ENCODE measurements at places on chromosomes 12 and 14.

- no peak for DNase-seq
Observed at GRCh38 chr12:54648265-54648664, at the start of gene DCD. Gene DCD (minus strand): TSS chr12:54648365. CDS start chr12:54648303, 62 bp downstream.

DNA sequence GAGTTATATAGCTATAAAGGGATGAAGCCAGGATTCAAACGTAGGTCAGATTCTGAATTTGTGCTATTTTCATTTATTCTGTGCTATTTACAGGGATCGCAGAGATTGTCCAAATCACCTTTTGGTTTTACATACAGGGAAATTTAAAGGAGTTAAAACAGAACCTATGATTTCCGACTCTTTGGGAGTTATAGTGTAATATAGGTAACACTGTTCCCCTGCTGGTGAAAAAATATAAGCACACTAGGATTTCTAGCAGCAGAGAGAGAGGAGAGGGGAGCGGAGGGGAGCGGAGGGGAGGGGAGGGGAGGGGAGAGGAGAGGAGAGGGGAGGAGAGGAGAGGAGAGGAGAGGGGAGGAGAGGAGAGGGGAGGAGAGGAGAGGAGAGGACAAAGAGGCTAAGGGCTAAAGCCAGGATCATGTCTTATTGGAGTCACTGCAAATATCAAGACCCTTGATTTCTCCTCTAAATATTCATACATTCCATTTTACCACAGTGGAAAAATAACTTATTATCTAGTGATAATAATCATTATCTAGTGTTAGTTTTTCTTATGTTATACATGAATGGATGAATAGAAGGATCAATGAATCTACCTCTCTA lies 46.2 kb upstream of the KCNH5 start:
- no peak for DNase-seq

GRCh38 chr12:59396519-59396918 lies 199.3 kb upstream of the SLC16A7 start:
- DNase-seq, result no peak

DNA sequence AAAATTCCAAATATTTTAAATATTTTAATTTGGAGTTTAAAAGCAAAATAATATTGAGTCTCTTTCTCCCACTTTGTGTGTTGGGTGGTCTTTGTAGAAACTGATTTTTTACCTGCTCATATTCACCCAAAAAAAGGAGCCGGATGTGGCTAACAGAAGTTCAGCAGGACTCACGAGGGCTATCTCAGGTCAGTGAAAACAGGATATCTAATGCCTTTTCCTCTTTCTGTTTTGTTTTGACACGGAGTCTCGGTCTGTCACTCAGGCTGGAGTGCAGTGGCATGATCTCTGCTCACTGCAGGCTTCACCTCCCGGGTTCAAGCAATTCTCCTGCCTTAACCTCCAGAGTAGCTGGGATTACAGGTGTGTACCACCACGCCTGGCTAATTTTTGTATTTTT lies 30.8 kb downstream of the COA8 start:
- no peak for DNase-seq

DNA sequence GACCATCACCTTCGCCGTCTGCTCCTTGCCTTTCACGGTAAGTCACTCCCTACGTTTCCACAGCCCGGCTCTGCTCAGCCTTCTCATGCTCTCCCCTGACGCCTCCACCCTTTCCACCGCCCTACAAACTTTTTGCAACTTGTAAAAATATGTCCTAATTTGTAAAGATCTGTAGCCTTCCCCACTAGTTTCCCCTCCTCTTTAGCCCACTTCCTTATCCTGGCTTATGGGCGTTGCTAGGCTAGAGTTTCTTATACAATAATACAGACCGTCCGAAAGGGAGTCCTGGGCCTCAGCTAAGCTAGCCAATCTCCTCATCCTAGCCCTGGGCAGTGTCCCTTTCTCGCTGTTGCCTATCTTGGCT lies 1.2 kb downstream of the PTGER2 start:
- no peak for DNase-seq

DNA sequence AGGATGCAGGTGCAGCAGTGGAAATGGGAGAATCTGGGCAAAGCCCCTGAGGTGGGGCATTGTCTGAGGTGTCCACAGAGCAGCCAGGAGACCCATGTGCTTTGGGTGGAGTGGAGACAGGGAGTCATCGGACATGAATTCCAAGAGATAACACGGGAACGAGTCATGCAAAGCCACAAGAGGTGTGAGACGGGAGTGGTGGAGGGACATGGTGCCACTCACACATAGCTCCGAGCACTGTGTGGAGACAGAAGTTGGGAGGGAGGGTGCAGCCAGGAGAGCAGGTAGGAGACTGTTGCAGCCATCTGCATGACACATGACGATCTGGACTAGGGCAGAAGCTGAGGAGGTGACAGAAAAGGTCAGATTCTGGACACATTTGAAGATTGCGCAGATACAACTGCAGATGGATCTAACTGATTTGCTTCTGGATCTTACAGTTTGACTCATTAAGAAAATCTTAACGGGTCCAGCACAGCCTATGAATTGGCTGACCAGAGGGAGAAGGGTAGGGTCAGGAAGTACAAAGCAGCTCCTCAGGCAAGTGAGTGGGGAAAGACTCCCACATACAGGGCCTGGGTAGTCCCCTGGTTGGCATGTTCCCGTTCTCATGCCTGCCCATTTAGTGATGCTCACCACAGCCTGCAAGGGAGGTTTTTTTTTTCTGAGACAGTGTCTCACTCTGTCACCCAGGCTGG lies 379.8 kb downstream of the FUT8 start:
- no peak for DNase-seq

- DNase-seq, result no peak
Observed at GRCh38 chr12:64889434-64890216, 65.2 kb downstream of the TBC1D30 start.

DNA sequence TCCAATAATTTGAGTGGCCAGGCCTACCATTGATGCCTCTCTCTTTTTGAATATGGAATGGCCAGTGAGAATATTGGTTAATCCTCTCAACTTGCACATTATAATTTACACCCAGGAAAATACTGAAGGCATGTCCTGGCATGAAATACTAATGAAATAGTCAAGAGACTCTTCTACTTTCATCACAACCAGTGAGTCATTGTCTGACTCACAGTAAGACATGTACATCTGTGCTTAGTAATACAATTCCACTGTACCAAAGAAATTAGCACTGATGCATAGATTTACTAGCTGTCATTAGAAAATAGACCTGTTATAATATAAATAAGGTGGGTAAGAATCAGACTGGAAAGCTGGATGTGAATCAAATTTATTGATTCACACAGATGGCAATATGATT lies 31.6 kb downstream of the KCNC2 start:
- DNase-seq, result no peak

- no peak for DNase-seq
Observed at GRCh38 chr14:57634335-57634734, 140.7 kb upstream of the CCDC198 start.

GRCh38 chr12:86834217-86834616 lies 578.0 kb upstream of the MGAT4C start:
- DNase-seq, result no peak

GRCh38 chr12:63078906-63079305 lies 72.1 kb downstream of the AVPR1A start:
- no peak for DNase-seq

Data from stimulated activated CD8-positive, alpha-beta memory T cell treated with anti-CD3 and anti-CD28 coated beads, Interleukin-2, amount 100 ng/mL, for 48 hours (primary cell).